Activated CD4-positive, alpha-beta T cell treated with anti-CD3 and anti-CD28 coated beads, Interleukin-2, amount 50 U/mL, for 48 hours (primary cell): ENCODE measurements at places on chromosomes 13 and 19.

DNA sequence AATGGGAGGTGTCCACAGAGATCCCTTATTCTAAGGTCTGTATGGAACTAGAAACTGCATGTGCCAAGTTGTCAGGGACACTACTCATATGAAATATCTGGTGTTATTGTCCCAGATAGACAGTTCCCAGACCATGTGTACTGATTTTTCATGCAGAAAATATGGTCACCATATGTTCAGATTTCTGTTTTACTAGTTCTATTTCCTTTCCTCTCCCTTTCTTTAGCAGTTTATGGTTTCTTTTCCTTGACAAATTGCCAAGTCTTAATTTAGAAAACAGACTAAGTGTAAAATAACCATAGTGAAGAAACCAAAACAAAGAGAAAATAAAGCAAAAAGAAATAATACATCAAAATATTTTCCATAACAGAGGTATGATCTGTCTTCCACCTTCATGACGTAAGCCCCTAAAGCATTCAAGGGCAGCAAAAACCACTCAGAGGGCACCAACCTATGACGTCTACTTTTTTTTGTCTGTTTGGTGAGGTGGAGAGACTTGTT lies 248.5 kb downstream of the KCTD12 start:
- no peak for DNase-seq

DNA sequence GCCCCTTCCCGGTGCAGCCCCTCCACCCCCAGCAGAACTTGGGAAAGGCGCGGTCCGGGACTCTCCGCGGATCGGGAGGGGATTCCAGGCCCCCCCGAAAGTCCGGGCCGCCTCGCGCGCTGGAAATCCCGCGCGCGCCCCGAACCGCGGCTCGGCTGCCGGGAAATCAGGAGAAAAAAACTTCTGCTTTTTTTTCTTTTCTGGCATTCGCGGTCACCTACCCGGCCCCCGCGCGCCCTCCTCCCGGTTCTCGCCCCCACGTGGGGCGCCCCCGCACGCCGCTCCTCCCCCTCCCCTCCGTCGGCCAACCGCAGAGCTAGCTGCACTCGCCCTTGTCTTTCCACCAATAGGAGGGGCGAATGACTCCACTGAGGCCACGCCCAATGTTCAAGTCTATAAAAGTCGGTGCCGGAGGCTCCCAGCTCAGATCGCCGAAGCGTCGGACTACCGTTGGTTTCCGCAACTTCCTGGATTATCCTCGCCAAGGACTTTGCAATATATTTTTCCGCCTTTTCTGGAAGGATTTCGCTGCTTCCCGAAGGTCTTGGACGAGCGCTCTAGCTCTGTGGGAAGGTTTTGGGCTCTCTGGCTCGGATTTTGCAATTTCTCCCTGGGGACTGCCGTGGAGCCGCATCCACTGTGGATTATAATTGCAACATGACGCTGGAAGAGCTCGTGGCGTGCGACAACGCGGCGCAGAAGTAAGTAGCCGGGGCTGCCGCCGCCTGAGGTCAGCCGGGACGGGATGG lies at the start of gene GADD45B:
Gene GADD45B (plus strand): TSS at position 426 of the 749 bp plus-strand sequence. CDS start 232 bp downstream, at position 658.
- DNase-seq, result peak; percentile 98

GRCh38 chr19:28868836-28869235 lies 344.1 kb downstream of the UQCRFS1 start:
- no peak for DNase-seq

- no peak for DNase-seq
These were observed 146.6 kb downstream of the CDK8 start for GRCh38 chr13:26400545-26400944.

DNA sequence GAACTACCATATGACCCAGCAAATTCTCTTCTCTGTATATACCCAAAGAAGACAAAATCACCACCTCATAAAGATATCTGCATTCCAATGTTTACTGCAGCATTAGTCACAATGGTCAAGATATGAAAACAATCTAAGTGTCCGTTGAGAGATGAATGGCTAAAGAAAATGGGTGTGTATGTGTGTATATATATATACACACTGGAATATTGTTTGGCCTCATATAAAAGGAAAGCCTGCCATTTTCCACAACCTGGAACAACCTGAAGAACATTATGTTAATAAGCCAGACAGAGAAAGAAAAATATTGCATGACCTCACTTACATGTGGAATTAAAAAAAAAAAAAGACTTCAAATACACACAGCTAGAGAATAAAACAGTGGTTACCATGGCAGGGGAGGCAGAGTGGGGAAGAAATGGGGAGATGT lies 29.5 kb upstream of the RBM26 start:
- DNase-seq, result no peak

DNA sequence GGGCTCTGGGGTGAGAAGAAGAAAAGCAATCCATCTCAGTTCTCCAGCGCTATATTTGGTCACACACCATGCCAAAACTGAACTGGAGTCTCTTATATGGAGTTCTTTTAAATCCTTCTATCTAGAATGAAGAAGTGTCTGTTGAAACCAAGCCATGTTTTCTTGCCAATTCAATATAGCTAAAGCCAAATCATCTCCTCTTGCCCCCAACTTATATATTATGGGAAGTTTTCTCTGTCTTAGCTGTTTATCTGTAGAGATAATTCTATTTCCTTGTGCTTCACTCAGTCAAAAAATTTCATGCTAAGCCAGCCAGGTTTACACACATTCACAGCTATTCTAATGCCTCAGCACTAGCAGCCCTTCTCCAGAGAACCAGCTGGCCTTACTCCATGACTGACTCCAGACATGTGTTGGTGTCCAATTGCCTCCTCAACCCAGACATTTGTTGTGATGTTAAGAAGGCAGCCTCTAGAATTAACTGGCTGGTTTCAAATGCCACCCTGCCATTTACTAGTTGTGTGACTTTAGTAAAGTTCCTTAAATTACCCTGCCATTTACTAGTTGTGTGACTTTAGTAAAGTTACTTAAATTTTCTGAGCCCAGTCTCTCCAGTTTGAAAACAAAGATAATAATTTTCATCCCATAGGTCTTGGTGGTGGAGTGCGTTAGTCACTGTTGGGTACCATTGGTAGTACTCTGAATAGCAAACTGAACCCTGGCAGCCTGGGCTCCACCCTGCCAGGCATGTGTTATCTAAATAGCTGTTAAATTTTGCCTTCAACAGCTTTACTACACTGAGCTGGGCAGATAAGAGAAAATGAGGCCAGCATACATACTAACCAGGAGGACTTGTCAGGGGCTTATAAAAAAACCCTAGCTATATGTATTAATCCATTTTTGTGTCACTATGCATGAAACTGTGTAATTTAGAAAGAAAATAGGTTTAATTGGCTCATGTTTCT lies 525.1 kb downstream of the LMO7 start:
- no peak for DNase-seq

- DNase-seq, result no peak
These were observed 129.1 kb upstream of the HTR2A start for GRCh38 chr13:47025791-47026447.
